Activated CD4-positive, alpha-beta T cell treated with anti-CD3 and anti-CD28 coated beads, Interleukin-2, amount 50 U/mL, for 1 hour (primary cell): ENCODE measurements at places on chromosomes 3 and 15.

- DNase-seq: no peak
Observed at GRCh38 chr15:51312166-51313073, 26.0 kb downstream of the CYP19A1 start.

GRCh38 chr15:37888356-37888755, 46.1 kb upstream of the TMCO5A start:
- DNase-seq: no peak

DNA sequence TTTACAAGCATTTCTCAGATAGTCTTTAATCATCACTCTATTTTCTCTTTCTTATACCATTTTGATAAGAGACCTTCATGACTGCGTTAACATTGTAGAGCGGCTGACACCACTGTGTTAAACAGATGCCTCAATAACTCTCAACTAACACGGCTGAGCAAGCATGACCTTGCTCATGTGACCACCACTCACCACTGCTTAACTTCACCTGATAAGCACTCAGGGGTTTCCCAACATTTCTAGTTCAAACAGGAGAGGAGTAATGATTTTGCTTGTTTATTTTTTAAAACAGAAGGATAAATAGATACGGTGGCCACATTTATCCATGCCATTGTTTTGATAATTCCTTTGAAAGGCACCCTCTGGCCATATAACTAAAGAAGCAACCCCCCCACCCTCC, 37.7 kb upstream of the TMEM45A start:
- no peak for DNase-seq

DNA sequence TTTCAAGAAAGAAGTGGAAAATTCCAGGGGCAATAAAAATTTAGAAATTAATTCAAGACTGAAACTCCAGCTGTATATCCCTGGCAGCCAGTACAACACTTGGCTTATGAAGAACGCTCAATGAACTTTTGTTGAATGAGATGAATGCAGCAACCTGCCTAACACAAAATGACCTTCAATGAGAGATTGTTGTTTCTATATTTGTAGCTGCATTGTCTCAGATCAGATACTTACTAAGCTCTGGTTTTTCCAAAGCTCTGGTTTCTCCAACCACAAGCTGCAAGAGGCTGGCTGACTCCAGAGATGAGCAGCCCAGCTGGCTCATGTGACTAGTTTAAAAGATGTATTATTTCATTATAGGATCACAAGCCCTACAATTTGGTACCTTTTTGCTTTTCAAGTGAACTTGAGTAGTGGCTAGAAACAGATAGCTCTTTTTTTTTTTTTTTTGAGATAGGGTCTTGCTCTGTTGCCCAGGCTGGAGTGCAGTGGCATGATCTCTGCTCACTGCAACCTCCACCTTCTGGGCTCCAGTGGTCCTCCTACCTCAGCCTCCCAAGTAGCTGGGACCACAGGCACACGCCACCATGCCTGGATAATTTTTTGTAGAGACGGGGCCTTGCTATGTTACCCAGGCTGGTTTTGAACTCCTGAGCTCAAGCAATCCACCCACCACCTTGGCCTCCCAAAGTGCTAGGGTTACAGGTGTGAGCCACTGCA, 57.4 kb downstream of the UMPS start:
- no peak for DNase-seq

GRCh38 chr3:4904811-4905695, 74.2 kb upstream of the BHLHE40 start:
- no peak for DNase-seq

DNA sequence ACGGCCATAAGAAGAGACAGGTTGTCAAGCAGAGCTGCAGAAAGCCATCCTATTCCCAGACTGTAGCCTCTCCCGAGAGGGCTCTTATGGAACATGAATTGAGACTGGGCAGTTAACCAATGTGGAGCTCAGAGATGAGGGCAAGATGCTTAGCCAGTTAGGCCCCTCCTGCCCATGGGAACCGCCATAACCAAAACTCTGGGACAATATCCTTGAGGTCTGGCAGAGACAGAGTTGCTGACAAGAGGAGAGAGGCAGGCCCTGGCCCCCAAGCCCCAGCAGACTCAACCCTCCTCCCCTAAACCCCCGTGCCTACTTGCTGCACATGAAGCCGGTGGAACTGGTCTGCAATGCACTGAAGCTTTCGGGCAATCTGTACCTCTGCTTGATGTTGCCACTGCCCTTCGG, 4.8 kb downstream of the BMF start:
- DNase-seq: no peak

DNA sequence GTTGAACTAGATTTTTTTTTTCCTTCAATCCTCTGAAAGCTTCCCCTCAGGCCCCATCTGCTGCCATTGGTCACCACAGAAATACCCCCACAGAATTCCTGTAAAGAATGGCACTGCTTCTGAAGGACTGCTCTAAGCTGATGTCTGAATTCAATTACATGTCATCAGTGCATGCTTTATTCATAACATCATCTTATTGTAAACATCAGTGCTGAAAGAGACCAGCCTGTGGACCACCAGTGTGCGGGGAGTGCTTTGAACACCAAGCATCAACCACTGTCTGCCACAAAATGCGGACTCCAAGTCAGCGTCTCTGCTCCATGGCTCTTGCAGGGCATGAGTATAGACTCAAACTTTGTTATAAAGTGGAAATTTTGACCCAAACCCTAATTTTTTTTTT, 11.6 kb downstream of the PHLDB2 start:
- DNase-seq: no peak

DNA sequence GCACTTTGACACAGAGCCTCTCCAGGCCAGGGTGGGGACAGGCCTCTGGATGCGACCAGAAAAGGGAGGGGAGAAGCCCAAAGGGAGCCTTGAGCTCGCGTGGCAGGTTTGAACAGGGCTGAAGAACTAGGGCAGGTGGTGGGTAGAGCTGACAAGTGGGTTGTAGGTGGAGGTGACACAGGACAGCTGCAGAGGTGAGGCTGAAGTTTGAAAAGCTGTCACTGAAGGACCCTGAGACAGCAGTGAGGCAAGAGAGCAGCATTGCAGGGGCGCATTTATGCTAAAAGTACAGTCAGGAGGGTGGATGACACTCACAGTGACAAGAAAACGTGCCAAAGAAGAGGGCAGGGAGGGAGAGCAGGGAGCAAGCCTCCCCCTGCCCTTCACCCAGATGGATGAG, 21.8 kb upstream of the EPB42 start:
- no peak for DNase-seq

DNA sequence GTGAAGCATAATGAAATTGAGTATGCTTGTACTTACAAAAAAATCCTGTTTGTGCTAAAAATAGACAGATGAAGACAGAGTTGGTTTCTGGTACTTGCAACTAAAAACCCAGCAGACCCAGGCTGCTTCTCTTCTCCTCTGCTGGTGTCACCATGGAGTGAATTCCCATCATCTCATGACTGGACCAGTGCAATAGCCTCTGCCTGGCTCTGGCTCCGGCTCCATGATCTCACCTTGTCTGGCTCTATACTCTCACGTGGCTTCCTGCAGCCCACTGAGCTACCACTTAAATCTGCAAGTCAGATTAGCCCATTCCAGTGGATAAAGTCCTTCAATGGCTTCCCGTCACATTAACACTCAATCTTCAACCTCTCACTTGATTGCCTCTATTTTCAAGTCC, 129.2 kb upstream of the CADPS start:
- no peak for DNase-seq

GRCh38 chr3:54653456-54654195, 274.2 kb downstream of the LRTM1 start:
- no peak for DNase-seq
